ENCODE measurements at places on chromosomes 5 and 9.

- no peak for DNase-seq
These were observed 146.8 kb downstream of the RNF180 start for GRCh38 chr5:64312491-64312890.

GRCh38 chr9:89706086-89706485, 101.3 kb downstream of the GADD45G start:
- no peak for DNase-seq

DNA sequence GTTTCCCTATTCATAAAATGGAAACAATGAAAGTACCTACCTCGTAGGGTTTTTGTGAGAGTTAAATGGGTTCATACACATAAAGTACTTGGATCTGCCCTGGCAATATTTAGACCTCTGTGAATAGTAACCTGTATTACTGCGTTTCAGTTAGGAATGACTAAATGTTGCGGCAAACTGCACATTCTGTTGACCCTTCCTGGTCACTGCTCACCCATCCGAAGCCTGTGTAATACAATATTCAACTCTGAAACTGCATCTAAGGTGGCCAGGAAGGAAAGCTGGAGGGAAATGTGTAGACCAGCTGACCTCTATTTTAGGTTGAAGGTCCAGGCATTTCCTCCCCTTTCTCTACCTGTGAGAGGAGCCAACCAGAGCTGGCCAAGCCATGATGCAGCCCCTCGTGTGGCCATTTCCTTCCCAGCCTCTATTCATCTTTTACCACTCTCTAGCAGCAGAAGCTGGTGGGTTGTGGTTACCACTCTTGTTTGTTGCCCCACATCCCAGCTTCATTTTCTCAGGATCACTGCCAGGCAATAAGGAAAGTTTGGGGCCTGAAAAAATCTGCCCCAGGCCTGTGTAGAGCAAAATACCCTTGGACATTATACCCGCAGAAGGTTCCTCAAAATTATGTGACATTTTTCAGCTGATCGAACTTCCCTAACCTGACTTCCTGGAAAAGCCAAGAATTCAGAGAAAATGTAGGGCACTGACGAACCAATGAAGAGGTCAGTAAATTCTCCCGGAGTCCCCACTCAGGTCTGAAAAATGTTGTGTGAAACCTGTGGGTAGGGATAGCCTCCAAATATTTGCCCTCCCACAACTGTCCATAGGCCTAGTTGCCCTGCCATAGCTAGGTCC, 20.5 kb upstream of the PDCD1LG2 start:
- no peak for DNase-seq

DNA sequence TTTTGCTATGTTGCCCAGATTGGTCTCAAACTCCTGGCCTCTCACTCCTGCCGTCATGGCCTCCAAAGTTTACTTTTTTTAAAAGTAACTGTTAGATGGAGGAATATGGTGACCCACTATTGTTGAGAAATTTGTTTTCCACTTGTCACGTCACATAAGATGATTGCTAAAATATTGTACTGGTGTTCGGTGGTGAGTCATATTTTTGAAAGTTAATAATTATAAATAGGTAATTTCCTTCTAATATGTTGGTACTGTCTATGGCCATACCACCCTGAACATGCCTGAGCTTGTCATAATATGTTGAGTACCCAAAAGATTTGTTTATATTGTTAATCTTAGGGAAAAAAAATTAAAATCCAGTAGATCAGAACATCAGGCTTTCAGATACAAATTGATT, 22.6 kb downstream of the RMI1 start:
- no peak for DNase-seq

All from cerebellar cortex (tissue), 1 donor.